ENCODE measurements at places on chromosomes 16 and 17.

DNA sequence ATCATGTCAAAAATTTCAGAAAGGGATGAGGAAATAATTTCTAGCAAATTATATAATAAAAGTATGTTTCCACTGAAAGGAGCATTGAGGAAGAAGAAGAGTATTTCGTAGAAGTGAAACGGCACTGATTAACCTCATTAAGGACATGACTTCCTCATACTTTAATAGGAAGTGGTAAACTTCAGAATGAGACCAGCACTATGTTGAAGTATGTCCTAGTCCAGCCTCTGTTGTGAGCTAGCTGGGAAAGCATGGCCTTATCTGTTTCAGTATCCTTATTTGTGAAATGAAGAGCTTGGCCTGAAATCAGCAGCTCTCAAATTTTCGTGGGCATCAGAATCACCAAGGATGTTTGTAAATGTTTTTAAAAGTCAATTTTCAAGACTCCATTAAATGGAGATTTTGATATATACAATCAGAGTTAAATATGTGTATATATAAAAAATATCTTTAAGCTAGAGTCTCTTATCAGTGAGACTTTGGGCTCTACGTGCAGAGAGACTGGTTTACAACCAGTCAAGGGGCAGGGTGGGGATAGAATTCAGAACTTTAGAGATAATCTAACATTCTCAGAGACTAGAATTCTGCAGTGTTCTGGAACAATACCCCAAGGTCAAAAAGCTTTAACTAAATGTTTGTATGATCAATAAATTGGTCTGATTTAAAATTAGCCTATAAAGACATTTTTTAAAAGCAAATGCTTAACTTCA is 365.4 kb downstream of the CDH13 start:
- DNase-seq: no peak

DNA sequence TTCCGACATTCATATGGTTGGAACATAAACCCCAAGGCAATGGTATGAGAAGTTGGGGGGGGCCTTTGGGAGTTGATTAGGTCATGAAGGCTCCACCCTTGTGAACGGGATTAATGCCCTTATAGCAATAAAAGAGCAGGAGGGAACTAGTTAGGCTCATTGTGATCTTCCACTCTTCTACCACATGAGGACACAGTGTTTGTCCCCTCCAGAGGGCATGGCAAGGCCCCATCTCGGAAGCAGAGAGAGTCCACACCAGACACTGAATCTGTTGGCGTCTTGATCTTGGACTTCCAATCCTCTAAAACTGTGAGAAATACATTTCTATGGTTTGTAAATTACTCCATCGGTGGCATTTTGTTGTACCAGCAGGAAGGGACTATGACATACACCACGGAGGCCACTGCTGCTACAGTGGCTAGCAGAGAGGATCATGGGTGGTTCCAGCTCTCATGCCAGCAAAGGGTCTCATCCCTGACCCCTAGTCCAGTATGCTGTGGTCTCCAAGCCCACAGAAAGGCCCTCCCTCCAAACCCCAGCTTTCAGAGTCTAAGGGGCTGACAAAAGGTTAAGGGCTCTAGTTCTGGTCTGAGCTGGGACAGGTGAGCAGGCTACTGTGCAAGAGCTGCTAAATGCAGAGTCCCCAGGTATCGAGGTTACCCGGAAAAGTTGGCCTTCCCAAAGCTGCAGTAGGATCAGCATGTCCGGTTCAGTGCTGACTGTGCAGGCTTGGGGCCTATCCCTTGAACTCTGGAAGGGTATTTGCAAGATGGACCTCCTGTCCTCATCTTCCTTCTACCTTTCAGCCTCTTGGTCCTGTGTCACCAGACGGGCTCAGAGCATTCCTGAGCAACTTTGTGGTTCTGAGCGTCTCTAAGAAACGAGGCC is 12.2 kb downstream of the CCR7 start:
- DNase-seq: no peak

GRCh38 chr17:31062346-31062745 is 32.4 kb upstream of the NF1 start:
- no peak for DNase-seq

DNA sequence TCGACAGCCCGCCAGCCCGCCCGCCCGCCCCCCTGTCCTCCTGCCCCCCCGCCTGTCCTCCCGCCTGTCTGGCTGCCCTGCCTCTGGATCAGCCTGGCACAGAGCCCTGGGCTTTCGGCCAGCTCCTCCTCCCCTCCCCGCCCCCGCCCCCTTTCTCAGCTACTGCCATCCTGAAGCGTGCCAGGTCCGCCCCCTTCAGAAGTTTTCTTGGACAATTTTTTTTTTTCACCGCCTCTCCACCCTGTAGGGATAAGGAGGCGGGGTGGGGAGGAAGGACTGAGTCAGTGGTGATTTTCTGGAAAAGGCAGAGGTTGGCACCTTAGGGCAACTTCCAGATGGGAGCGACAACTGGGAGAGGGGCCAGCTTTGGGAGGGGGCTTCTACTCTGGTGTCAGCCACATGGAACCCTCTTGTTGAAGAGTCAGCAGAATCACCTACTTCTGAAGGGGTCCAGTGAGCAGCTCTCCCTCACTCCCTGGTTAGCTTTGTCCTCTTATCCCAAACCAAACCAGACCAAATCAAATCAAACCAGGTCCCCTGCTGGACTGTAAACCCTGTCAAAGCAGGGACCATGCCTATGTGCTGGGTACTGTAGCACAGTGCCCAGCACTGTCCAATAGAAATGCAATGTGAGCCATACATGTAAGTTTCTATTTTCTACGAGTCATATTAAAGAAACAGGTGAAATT is 19.7 kb downstream of the IGF2BP1 start:
- DNase-seq: peak; percentile 29

DNA sequence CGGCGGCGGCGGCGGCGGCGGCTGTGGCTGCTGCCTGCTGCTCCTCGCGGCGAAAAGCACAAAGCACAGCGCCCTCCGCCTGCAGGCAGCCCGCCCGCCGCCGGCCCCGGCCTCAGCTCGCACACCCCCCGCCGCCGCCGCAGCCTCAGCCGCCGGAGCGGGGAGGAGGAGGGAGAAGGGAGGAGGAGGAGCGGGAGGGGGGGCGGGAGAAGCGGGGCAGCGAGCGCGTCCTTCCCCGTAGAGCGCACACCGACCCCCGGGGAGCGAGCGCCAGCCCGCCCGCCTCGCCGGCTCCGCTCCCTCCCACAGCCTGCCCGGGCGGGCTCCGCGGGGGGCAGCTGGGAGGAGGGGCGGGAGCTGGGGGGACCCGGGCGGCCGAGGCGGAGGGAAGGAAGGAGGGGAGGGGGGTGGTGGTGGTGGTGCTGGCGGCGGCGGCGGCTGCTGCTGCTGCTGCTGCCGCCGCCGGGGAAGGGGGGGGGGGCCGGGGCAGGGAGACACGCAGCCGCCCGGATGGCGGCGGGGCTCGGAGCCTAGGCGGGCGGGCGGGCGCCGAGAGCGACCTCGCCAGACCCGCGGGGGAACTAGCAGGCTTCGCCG is at the start of gene UBTF:
Gene UBTF (minus strand): TSS at position 60 of the 597 bp plus-strand sequence. CDS start 1,446 bp downstream, outside the sequence.
- DNase-seq: peak; percentile 48

DNA sequence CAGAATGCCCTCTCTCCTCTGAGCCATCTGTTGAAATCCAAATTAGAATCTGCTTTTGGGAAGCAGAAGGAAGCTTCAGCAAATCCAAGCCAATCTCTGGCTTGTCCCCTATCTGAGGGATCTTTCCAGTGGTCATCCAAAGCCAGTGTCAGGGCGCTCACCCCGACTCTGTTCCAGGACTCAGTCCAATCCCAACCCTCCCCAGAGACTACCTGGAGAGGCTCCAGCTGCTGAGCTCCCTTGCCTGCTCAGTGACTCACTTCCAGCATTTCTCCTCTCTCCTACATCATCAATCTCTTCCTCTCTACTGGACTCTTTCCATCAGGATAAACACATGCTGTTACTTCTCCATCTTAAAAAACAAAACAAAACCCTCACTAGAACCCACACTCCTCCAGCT is 2.4 kb downstream of the MATCAP1 start:
- no peak for DNase-seq

DNA sequence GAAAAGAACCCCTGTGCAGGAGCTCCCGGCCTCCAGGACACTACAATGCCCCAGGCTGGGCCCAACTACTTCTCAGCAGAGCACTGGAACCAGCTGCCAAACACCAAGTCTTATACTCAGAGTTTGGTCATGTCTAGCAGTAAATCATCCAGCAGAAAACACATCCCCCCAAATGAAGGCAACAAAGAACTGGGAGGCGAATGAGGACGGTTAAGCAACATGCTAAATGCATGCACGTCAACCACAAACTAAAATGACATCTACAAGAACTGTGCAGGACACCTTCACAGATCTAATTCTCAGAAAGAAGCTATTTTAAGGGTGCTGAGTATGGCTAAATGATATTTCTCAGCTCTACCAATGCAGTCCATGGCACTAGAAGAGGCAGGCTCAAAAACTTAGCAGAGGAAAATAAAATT is 7.6 kb upstream of the IRX5 start:
- no peak for DNase-seq

DNA sequence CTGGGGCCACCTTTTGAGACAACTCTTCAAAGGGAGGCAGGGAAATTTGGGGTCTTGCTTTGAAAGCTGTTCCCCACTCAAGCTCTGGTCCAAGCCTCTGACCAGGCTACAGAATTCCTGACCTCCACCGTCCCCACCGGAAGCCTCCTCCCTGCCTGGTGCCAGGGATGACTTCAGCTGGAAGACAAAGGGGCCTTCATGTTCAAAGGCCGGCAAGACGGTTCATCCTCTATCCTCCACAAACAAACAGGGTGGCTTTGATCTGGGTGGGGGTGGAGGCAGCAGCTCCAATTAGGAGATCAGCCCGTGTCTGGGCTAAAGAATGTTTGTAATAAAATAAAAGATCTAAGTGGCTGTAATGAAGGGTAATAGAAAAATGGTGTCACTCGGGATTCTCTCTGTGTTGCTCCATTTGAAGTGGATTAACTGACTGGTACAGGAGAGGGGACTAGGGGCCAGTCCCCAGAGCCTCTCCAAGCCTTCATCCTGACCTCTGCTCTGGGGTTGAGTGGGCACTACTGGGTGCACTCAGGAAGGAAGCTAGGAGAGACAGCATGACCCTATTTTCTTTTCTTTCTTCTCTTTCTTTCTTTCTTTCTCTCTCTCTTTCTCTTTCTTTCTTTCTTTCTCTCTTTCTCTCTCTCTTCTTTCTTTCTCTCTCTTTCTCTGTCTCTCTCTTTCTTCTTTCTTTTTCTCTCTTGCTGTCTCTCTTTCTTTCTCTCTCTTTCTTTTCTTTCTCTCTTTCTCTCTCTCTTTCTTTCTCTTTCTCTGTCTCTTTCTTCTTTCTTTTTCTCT is 27.5 kb upstream of the NKD1 start:
- no peak for DNase-seq

GRCh38 chr16:7268182-7268581 is 64.5 kb upstream of the RBFOX1 start:
- DNase-seq: no peak
